Right lobe of liver (tissue), 6 donors: ENCODE measurements at places on chromosomes 1 and 21. TPM values are rescaled to one million over a fixed set of nuclear protein-coding genes. Genes with fewer than 3 reads are reported as not detected.

DNA sequence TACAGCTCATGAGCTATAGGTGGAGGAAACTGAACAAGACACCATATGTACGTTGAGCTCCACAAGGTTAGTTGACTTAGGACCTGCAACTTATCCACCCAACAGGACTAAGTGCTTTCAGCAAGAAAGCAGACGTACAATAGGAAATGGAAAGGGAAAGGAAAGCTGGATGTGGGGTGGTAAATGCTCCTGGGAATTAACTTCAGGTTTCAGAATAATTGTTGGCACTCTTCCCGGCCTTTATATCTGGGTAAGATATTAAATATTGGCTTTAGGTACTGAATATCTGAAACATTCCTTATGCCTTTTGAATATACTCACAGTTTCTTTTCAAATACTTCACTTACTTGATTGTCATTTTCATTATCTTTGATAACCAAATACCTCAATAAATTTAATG lies 36.3 kb downstream of the GLMN start:
- no peak for DNase-seq
- no peaks in the 10 kb centered on the region for H3K36me3 ChIP-seq
- H3K27me3 ChIP-seq: no peaks in the 10 kb centered on the region
- H3K4me3 ChIP-seq: no peak overlapping the region
- no peak overlapping the region for H3K27ac ChIP-seq
- no peaks in the 10 kb centered on the region for H3K4me1 ChIP-seq

DNA sequence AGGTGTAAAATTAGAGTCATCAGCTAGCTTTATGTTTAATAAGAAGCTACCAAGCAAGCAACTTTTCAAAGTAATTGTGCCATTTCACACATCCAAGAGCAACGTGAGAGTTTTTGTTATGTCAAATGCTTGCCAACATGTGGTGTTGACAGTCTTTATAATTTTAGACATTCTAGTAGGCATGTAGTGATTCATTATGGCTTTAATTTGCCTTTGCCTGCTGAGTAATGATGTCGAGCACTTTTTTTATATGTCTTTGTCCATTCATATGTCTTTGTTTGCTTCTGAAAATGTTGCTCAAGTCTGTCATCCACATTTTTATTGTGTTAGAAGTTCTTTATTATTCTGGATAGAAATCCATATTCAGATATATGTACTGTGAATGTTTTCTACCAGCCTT lies 21.4 kb upstream of the CHIT1 start:
- no peak overlapping the region for H3K27ac ChIP-seq
- no peak overlapping the region for H3K4me3 ChIP-seq
- no peaks in the 10 kb centered on the region for H3K36me3 ChIP-seq

OR10Z1 gene
- not detected for total RNA-seq

DNA sequence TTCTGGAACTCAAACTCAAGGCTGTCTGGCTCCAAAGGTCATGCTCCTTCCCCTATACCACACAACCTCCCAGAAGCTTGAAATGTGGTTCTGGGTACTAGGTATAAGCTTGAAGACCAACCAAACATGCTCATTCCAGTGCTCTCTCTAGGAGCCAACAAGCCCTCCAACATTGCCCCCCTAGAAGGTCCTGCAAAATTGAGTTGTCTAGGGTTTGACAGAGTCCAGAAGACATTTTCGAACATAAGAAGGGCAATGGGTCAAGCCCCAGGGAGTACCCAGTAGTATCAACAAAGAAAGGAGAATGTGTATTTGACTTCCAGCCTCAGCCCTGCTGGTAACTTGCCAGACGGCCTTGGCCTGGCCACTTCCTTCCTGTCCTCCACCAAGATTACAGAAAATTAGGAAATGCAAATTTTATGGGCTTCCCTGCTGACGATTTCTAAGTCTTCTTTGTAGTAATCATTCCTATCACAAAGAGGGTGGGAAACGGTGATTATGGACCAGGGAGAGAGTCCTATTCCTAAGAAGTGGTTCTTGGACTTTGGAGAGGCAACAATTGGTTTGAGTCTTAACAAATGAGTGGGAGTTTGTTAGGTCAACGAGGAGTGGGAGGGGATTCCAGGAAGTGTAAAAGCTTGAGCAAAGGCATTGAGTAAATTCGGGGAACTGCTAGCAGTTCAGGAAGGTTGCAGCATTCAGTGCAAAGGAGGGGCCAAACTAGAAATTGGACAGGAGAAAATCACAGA lies 18.7 kb upstream of the SLAMF1 start:
- H3K36me3 ChIP-seq: no peaks in the 10 kb centered on the region
- H3K27ac ChIP-seq: peak overlapping the region; percentile 55
- peak; percentile 71 for DNase-seq
- H3K27me3 ChIP-seq: no peaks in the 10 kb centered on the region
- no peaks in the 10 kb centered on the region for H3K4me1 ChIP-seq

DNA sequence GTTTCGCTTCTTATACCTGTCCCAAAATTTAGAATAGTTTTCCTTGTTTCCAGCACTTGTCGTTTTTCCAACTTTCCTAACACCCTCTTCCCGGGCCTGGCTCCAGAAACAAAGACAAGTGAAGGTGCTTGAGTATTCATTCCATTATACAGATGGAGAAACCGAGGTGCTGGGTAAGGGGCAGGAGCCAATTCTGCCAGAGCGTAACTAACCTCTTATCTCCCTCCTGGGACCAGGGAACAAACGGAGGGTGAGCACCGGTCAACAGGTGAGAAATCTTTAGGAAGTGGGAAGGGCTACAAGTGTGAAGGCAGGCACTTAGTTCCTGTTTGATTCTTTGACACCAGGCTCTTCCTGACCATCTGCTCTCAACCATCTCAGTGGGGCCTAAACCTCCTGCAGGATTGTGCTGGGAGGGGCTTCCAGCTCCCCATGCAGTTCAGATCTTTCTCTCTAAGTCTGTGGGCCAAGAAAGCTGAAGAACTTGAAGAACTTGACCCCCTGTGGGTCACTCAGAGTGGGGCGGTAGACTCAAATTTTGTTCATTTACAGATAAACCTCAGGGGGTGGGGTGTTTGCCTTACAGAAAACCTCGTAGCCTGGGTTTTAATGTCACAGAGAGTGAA lies 8.7 kb downstream of the PLXNA2 start:
- no peaks in the 10 kb centered on the region for H3K36me3 ChIP-seq
- peaks cover 31% of the 10 kb centered on the region for H3K4me1 ChIP-seq
- no peak for DNase-seq
- no peak overlapping the region for H3K27ac ChIP-seq
- H3K27me3 ChIP-seq: no peaks in the 10 kb centered on the region

CNR2 gene
- 0.07 TPM for total RNA-seq

SLC22A15 gene
- 0.93 TPM for total RNA-seq

GRCh38 chr1:114269539-114269938 lies 115.9 kb upstream of the SYT6 start:
- H3K4me1 ChIP-seq: no peaks in the 10 kb centered on the region
- no peak for DNase-seq
- H3K27ac ChIP-seq: no peak overlapping the region
- no peaks in the 10 kb centered on the region for H3K27me3 ChIP-seq
- H3K36me3 ChIP-seq: no peaks in the 10 kb centered on the region
- no peak overlapping the region for H3K4me3 ChIP-seq

OR2T33 gene
- total RNA-seq: not detected

GRCh38 chr1:228022571-228023293 lies 15.9 kb downstream of the WNT3A start:
- H3K4me3 ChIP-seq: no peak overlapping the region
- no peaks in the 10 kb centered on the region for H3K27me3 ChIP-seq
- H3K36me3 ChIP-seq: no peaks in the 10 kb centered on the region
- no peak for DNase-seq

C4BPA gene
- 793 TPM for total RNA-seq

DNA sequence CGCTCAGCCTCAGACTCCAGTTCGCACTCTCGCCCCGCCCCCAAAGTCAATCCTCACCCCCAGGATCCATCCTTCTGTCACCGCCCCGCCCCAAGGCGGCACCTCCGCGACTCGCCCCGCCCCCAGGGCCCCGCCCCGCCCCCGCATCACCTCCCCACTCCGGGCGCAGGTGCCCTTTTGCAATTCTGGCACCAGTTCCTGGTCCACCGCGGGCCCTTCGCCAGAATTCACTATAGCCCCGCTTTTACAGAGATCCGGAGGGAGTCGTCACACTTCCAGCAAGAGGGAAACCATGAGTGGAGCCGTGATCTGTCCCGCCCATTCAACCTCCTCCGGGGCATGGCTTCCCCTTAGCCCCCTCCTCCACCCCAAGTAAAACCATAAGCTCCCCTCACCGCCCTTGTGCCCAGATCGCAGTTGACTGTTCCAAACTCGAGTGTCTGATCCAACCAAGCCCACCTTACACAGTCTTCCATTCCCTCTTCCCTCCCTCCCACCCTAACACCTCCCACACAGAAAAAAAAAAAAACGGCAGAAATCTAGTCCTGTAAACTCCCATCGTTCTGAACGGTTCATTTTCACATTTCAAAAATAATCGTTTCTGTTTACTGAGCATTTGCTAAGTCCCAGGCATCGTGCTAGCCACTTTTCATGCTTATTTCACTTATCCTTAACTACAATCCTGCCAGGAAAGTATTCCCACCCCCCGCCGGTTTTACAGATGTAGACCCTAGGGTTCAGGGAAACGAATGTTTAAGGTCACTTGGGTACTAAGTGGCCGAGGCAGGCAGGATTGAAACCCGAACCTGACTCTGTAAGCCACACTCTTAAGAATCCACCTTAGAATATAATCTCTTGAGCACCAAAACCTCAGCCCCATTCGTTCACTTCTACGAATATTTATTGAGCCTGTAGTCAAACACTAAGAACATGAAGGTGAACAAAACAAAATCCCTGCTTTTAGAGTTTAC lies 1.3 kb upstream of the DNAJC16 start:
- H3K36me3 ChIP-seq: no peaks in the 10 kb centered on the region
- H3K4me1 ChIP-seq: peaks cover 14% of the 10 kb centered on the region
- DNase-seq: no peak
- peak overlapping the region; percentile 85 for H3K27ac ChIP-seq
- no peaks in the 10 kb centered on the region for H3K27me3 ChIP-seq

ZNF697 gene
- 3.6 TPM for total RNA-seq

DNA sequence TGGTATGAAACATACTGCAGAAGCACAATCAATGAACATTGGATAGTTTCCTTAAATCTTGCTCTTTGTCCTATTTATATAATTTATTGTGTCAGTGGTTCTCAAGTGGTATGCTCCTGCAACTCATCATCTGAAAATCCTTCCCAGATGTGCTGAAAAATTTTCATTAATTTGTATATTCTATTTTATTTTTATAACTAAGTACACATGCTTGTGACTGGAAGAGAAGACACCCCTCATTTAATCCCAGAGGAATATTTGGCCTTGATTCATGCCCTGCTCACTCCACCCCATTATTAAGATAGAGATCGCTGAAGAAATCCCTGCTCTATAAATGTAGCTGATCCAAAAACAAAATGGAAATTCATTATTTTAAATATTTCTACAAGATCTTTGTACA lies 870.5 kb upstream of the CXADR start:
- H3K36me3 ChIP-seq: no peaks in the 10 kb centered on the region
- DNase-seq: no peak
- H3K27ac ChIP-seq: no peak overlapping the region
- no peaks in the 10 kb centered on the region for H3K4me1 ChIP-seq
- no peaks in the 10 kb centered on the region for H3K27me3 ChIP-seq

DNA sequence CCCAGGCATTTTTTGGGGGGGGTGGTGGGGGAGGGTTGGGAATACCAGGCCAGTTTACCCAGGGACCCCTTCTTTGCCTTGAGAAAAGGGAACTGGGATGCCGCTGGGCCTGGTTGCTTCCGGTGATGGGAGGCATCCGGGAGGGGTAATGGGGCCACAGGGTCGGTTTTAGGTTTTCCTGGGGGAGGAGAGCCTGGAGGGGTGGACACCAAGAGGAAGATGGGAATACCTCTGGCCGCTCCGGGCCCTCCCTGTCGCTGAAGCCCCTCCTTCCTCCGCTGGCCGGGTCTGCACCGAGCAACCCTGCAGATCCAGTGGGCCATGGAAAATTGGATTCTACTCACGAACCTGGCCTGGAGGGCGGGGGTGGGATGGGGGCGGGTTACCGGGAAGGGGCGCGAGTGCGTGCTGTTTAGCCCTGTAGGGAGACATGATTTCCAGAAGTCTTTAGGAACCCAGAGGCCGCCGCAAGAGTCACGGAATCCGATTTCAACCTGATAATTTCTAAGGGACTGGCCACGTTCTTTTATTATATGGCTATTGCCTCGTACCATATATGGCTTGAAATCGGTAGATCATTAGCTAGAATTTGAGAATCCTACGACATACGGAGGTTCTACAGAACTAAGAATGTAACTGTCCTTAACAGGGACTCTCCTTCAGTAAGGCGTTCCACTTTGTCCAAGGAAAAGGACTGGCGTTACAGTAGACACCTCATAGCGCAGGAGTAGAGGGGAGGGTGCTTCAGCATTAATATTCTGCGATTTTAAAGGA lies 749 bp downstream of the AKIRIN1 start:
- no peaks in the 10 kb centered on the region for H3K36me3 ChIP-seq
- H3K27me3 ChIP-seq: no peaks in the 10 kb centered on the region
- peak overlapping the region; percentile 90 for H3K4me3 ChIP-seq

TRAF3IP3 gene
- total RNA-seq: 2.2 TPM

DNA sequence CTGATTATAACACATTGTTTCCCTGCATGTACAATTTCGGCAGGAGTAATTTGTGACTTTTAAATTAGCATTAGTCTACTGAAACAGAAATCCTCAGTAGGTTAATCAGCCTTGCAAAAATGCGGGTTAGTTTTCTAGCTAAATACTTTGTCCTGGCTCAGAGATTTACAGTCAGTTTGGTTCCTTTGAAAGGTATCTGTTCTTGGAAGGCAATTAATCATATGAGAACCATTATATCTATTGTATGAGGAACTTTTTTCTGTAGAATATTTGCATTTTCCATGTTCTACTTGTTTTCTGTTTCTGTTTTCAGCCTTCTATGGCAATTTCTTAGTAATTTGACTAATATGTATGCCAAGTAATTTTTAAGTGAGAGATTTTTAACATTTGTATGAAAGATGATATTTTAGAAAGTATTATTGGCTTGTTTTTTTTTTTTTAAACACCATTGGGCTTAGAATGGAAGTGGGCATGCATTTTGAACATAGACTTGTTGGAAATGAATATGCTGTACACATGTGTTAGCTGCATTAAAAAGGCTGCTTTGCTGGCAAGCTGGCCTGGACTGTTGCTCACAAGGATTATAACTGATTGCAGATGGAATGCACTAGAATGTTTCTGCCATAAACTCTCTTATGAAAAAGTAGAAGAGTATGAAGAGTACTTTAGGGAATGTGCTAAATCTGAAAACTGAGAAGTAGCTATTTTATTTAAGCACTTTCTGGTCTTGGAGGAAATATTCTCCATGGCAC lies 26.2 kb downstream of the KIF1B start:
- H3K27ac ChIP-seq: no peak overlapping the region
- H3K4me1 ChIP-seq: no peaks in the 10 kb centered on the region
- H3K36me3 ChIP-seq: peaks cover 3% of the 10 kb centered on the region
- no peak for DNase-seq

DNA sequence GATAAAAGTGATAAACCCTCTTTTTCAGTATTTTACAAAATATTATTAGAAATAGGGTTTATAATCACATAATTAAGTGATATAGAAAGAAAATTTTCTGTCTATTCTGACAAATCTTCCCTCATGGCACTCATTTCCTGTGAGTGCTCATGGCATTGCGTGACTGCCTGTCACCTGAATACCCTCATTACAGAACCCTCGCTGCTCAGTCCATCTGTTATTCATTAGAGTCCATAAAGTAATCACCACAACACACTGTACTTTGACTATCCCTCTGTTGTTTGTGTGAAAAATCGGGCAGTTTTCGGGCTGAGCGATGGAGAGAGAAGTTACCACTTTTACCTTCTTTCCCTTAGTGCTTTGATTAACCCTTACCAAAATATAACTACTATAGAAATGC lies 100.4 kb upstream of the BRINP3 start:
- H3K4me1 ChIP-seq: no peaks in the 10 kb centered on the region
- DNase-seq: no peak
- H3K27me3 ChIP-seq: no peaks in the 10 kb centered on the region
- H3K4me3 ChIP-seq: no peak overlapping the region

GRCh38 chr1:41436281-41437010 lies 48.0 kb downstream of the EDN2 start:
- no peak overlapping the region for H3K4me3 ChIP-seq
- H3K36me3 ChIP-seq: no peaks in the 10 kb centered on the region
- no peak for DNase-seq
